ENCODE measurements at places on chromosomes 4 and X.

DNA sequence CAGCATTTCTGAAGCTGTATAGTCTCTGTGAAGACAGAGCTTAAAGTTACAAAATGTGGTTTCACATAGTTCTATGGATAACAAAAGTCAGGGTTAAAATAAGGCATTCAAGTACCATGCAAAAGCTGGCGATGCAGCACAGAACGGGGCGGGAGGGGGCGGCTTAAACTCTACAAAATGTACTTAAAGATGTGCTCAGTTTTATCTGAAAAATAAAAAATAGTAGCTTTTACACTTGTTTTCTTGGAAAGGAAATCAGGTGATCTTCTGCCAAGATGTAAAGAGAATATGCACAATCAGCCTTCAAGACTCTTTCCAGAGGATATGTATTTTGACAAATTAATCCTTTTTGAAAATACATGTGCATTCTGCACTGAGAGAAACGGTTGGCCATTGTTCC is 301.7 kb upstream of the EMCN start:
- DNase-seq = no peak

DNA sequence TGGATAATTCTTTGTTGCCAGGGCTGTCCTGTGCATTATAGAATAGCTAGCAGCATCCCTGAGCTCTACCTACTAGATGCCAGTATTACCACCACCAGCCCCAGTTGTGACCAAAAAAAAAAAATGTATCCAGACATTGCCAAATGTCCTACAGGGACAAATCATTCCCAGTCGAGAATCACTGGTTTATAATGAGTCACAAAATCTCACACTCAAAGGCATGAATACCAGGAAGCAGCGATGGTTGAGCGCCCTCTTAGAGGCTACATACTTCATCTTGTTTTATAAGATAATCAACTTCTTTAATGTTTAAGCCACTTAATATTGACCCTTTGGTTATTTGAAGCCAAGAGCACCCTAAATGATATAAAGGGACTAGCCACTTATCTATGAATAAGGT is 297.3 kb downstream of the DHX15 start:
- no peak for DNase-seq

- DNase-seq = no peak
Measured at GRCh38 chr4:126856906-126857305, 775.9 kb upstream of the INTU start.

GRCh38 chr4:156633847-156634246 is 337.8 kb downstream of the PDGFC start:
- DNase-seq = no peak

GRCh38 chr4:138182838-138183426 is 59.2 kb downstream of the SLC7A11 start:
- DNase-seq = peak; percentile 58

DNA sequence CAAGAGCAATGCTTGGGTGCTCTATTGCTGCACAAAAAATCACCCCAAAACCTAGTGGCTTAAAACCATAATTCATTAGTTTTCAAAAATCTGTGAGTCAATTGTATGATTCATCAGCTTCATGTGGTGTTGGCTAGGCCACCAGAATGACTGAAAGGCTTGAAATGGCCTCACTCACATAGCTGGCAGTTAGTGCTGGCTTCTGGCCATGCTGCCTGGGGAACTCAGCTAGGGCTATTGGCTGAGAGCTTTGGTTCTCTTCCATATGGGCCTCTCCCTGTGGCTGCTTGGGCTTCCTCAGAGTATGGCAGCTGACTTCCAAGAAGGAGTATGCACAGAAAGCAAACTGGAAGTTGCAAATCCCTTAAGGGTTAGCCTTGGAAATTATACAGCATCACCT is 3.1 kb upstream of the MTMR1 start:
- peak; percentile 95 for DNase-seq

- DNase-seq = no peak
Measured at GRCh38 chrX:46354481-46354880, 190.7 kb downstream of the ZNF674 start.
